ENCODE measurements at places on chromosomes 3 and 15.

GRCh38 chr15:63503739-63504246 lies 600 bp upstream of the USP3 start:
- peak; percentile 49 for DNase-seq

GRCh38 chr3:3200632-3201212 lies 21.2 kb upstream of the CRBN start:
- peak; percentile 53 for DNase-seq

DNA sequence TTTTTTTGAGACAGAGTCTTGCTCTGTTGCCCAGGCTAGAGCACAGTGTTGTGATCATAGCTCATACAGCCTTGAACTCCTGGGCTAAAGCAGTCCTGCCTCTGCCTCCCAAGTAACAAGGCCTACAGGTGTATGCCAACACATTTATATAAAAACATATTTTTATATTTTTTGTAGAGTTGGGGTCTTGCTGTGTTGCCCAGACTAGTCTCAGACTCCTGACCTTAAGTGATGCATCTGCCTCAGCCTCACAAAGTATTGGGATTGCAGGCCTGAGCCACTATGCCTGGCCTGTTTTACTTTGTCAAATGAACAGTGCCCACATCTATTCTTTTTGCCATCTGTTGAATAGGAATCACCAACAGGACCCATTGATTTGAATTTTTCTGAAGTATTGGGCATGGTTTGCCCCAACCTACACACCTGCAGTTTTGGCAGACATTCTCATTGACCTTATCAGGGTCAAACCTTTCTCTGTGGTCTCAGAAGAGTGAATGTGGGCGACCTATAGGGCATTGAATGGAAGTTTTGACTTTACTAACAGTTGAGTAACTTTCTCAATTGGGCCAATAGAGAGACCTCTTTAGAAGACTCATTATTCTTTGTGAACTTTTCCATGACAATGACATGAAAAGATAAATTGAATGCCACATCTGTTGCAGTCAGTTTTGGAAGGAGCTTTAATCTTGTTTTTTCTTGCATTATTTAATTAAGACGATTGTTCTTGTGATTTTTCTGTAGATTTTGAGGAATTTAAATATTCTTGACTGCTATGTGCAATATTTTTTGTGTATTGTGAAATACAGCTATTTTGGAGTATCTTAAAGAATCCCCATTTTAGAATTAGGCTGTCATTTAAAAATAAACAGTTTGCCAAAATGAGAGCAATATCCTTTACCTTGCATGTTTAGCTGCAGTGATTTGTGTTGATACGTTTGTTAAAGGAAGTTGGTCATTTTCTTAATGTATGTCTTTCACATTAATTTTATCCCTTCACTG lies 2.7 kb downstream of the IREB2 start:
- no peak for DNase-seq

- DNase-seq: no peak
Observed at GRCh38 chr3:120682095-120682681, at the start of gene HGD. HGD (minus strand) TSS chr3:120682239; CDS start chr3:120682111, 128 bp downstream.

GRCh38 chr3:115666920-115667737 lies 43.8 kb downstream of the GAP43 start:
- DNase-seq: no peak

DNA sequence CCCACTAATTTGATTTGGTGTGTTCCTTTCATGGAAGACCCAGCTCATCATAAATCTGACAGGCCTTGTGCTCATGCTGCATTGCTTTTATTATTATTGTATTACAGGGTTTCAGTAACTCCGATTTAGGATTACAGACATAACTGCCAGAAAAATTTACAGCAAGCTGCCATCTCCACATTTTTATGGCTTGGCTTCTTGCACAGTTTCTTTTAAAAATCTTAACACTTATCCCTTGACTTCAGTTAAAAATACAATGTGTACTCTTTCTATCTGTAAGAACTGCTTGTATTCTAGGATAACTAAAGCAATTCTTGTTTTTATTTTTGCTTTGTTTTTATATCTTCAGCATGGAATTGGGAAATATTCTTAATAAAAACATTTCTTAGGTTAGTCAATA lies 612.2 kb downstream of the DIPK2A start:
- DNase-seq: no peak

DNA sequence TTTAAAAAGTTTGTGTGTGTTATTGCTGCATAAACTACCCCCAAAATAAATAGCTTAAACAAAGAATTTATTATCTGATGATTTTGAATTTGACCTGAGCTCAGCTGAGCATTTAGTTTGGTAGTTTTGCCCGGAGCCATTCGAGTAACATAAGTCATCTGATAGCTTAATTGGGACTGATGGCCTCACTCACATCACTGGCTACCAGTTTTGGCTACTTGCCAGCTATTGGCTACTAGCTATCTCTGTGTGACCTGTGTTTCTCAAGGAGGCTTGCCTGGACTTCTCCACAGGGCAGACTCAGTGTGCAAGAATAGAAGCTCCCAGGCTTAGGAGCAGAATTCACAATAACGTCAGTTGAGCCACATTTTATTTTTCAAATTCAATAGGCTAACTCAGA lies 9.0 kb downstream of the CNTN3 start:
- DNase-seq: no peak

DNA sequence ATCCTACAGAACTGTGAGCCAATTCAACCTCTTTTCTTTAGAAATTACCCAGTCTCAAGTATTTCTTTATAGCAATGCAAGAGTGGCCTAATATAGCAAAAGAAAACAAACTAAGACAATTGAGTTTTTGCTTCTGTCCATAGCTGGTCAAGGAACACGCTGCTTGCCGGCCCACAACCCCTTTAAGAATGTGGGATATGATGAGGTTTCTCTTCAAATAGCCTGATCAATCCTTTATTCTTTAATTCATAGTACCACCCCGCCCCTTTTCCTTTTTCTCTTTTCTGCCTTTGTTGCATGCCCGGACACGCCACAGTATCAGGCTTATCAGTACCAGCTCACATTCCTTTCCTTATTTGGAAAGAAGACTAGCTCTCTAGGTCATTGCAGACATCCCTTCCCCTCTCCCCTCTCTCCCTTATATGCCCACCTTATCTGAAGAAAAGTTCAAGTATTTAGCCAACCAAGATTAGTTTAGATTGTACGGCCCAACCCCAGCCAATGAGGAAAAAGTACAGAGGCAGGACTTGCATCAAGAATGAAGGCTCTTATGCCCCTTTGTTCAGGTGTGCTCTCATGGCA lies 404.5 kb downstream of the OCA2 start:
- DNase-seq: no peak

DNA sequence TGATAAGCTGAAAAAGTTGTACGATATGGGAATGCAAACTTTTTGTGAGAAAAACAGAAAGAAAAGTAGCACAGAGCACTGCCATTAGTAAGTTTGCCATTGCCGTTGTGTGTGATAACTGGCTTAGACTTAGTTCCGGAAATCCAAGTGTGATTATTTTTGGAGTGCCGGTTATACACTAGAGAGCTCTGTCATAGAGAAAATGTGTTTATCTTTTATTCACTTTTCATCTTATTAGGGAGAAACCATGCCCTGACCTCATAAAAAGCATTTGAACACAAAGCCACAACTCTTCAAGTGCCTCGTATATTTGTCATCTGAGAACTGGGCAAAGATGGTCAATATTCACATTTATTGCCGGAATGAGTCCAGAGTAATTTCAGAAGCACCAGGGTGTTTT lies 36.1 kb downstream of the CTDSPL start:
- DNase-seq: no peak

DNA sequence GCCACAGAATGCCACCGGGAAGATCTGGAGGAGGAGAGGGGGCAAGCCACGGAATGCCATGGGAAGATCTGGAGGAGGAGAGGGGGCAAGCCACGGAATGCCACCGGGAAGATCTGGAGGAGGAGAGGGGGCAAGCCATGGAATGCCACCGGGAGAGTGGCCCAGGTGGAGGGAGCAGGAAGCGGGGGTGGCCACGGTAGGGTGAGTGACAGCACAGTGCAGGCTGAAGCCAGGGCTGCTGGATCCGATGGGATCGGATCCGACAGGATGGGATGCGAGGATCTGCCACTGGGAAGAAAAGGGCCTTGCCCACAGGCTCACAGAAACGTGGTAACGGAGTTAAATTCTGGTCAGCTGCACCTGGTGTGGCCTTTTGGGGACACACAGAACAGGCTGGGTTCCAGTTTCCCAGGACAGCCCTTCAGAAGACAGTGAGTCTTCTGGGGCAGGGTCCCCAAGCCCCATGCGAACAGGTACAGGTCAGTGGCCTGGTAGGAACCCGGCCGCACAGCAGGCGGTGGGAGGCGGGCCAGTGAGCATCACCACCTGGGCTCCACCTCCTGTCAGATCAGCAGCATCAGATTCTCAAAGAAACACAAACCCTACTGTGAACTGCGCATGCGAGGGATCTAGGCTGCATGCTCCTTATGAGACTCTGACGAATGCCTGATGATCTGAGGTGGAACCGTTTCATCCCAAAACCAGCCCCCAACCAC lies 58.8 kb downstream of the XXYLT1 start:
- DNase-seq: no peak

- no peak for DNase-seq
Observed at GRCh38 chr3:40248591-40248990, 60.9 kb upstream of the EIF1B start.

- DNase-seq: no peak
Observed at GRCh38 chr3:53198256-53198977, 37.4 kb downstream of the PRKCD start.

GRCh38 chr3:115099134-115099985 lies 47.7 kb downstream of the ZBTB20 start:
- DNase-seq: no peak

DNA sequence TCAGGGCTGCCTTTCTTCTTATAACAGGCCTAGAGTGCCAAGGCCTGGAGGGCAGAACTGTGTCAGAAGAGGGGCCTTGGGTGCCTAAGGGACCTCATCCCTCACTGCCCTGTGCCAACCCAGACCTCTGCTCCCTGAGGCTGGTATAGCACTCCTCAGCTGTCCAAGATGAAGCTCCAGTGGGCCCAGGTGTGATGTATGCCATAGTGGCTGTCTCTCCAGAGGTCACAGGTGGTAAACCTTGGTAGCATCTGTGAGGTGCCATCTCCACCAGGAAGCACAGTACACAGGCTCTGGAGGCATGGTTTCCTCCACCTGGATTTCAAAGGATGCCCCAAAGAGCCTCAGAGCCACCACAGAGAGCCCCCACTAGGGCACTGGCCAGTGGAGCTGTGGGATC lies 12.3 kb upstream of the KLHL40 start:
- no peak for DNase-seq

DNA sequence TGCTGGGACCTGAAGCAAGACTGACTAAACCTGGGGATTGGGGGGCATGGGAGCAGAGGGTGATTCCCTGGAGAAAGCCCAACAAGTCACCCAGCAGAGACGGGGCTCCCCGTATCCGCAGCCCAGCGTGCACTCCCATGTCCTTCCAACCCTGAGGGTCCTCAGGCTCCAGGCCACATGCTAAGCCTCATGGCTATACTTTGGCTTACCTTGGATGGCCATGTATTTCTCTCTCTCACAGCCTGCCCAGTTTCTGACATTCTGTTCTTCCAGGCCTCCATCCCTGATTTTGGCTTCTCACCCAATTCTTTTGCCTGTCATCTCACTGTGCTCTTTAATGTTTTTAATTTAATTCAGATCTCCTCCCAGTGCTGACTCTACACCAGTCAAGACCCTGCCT lies 126.8 kb upstream of the CTDSPL start:
- DNase-seq: no peak

- DNase-seq: no peak
Observed at GRCh38 chr3:113668015-113668414, 28.4 kb downstream of the USF3 start.

DNA sequence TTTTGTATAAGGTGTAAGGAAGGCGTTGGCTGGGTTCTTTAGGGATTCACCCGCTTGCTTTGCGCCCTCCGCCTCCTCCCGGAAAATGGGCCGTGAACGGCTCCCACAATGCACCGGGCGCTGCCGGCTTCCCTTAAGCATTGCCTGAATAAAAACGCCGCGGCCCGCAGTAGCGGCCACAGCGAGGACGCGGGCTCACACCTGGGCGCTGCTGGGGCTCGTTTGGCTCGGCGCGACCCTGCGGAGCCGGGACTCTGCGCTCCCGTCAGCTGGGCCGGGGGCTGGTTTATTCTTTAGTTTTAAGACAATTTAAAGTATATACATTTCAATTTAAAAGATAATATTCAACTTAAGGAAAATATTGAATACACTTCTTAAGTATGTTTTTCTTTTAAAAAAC lies 343.5 kb upstream of the RGMA start:
- DNase-seq: no peak

GRCh38 chr15:74019734-74020133 lies 25.2 kb downstream of the PML start:
- DNase-seq: no peak

DNA sequence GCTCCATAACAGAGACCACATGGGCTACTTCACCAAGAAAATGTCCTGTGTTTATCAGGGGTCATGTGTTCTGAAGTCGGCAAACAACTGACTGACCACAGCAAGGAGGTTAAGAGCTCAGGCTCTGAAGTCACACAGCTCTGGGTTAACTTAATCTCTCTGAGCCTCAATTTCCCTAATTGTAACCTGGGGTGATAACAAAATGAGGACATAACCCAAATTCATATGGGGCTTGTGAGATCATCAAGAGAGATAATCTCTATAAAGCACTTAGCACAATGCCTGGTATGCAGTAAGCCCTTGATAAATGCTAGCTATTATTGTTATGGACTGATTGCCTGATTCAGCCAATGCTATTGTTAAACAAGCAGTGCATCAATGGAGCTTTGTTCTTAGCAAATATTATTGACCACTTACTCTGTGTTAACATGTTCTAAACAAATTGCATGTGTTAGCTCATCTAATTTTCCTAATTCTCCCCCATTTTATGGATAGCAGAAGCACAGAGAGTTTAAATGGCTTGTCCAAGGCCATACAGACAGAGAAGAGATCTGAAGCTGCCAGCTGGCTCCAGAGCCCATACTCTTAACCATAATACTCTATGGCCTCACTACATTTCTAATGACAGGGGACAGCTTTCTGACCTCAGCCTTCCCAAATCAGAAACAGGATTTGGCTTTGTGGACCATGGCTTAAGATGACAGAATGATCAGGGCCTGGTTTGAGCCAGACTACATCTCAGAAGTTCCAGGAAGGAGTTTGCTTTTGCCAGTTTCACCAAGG lies 78.3 kb downstream of the SHQ1 start:
- no peak for DNase-seq

DNA sequence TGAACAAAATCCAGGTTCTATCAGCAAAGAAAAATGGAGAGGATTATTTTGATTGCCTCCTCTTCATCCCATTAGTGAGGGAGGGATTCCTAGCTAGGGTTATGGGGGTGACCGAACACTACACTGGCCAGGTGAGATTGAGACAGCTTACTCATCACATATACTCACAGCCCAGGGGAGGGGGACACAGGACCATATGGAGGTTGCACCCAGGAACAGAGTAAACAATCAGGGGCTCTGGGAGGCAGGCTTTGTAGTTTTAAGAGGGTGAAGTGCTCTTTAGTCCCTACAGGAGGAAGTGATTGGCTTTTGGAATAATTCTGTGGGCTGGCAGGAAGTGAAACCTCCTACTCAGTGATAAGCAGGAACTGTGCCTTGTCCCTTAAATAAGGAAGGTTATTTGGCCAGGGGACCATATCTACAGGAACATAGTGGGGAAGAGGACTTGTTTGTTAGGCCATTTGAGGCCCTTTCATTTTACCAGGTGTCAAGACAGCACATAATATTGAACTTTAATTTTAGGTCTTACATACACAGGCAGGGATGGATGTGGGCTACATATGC lies 17.5 kb upstream of the KCTD6 start:
- no peak for DNase-seq

GRCh38 chr3:174524203-174524602 lies 334.9 kb upstream of the NAALADL2 start:
- DNase-seq: no peak
